Activated naive CD4-positive, alpha-beta T cell (primary cell): ENCODE measurements at places on chromosomes 2 and 18.

- no peak for DNase-seq
These were observed 103.1 kb downstream of the PPP1R1C start for GRCh38 chr2:182088681-182089320.

GRCh38 chr2:148967578-148967977 is 70.9 kb upstream of the LYPD6B start:
- no peak for DNase-seq

GRCh38 chr2:152740743-152741328 is 22.4 kb downstream of the ARL6IP6 start:
- DNase-seq: no peak

DNA sequence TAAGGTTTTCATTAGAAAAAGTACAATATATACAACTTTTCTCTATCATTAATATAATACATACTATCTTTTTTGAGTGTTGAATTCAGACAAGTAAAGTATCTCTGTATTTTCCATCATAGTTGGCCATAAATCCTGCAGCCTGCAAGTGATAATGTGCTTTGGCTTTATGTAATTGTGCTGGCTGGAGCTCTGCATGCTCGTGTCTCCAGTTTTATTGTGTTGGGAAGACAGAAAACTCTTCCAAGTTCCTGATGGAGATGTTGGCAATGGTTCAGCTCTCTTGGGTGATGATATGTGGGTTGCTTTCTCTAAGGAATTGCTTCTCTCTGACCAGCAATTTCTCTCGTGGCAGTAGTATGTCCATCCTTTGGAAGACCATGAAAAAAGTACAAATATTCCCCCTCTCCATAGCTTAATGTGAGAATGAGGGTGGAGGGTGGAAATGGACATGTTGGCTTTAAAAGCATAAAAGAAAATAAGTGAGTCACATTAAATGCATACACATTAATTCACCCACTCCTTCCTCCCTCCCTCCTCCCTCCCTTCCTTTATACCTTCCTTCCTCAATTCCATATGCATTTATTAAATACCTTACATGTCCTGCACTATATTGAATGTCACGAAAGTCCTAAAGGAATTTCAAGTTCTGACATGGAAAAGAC is 344.2 kb downstream of the MTX2 start:
- DNase-seq: no peak

DNA sequence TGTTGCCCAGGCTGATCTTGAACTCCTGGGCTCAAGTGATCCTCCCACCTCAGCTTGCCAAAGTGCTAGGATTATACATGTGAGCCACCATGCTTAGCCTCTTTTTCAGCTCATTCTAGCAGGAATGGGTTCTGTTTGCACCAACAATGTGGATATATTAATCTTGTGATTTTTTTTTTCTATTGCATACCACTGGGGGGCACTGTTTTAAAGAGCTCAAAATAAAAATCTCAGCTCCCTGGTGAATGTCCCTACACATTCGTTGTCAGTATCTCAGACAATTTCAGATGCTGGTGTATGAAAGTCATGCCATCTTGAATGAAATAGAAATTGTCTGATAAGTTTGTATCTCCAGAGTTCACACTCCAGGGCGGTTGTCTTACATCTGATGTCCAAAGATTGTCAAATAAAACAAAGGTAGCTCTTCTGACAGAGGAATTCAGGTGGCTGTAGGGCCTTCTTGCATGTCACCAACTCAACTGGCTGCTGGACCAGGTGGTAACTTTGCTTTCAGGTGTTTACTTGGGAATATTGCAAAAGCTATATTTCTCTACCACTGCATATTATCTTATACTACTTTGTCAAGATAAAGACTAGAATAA is 3.1 kb upstream of the MATN3 start:
- DNase-seq: no peak

- no peak for DNase-seq
These were observed 454.2 kb upstream of the TNP1 start for GRCh38 chr2:217314021-217314460.

DNA sequence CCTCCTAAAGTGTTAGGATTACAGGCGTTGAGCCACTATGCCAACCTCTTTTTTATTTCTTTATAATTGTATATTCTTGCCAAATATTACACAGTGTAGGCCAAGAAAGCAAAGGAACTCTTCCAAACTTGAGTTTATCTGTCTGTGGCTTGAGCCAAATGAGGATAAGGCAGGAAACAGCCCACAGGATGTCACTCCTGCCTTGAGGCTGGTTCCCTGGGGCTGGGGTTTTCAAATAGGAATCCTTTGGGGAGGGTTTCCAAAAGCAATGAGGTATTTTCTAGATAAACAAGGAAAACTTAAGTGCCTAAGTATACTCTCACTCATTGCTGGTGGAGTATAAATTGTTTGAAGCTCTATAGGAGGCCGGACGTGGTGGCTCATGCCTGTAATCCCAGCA is 56.4 kb downstream of the ADCY3 start:
- DNase-seq: no peak

- DNase-seq: no peak
These were observed 8.3 kb upstream of the ZC3H15 start for GRCh38 chr2:186477790-186478189.

DNA sequence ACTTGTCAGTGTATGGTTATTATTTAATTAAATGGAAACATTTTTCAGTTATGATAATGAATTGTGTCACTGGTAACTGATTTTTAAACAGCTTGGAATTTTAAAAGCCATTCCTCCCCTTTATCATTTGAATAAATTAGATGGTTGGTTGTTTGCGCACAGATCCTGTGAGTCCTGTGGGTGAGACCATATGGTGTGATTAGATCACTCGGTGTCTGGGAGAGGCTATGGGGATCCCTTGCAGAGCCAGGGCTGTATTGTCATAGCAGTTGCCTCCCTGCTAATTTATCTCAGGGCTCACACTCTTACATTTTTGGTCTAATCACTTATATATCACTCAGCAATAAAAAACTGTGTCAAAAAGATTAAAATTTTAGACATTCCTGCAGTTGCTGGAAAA is 133.5 kb downstream of the ASXL3 start:
- DNase-seq: no peak

DNA sequence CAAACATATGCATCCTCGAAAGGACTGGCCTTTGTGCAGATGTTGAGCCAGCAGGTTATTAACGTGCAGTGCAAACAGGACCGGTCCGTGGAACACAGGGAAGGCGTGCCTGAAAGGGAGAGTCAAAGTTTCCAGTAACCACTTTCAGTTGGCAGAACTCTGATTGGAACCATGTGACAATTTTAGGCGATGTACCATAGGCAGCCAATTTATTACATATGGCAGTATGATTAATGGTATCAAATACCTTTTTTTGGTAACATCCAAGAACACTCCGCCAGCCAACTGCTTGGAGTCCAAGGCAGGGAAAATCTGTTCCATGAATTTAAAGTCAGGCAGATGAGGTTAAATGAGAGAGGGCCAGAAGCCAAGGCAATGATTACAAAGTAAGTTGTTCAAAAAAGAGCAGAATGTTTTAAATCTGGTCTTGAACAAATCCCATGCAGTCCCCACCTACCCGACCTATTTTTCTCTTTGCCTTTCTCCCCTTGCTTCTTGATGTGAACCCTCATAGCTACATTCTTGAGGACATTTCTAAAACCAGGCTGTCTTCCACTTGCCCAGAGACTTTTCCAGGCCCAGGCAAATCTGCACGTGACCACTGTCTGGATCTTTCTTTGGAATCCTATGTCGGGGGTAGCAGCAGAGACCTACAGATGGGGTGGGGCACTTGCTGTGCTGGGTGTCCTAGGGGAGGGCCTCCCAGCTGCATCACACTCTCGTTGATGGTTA is 351.7 kb downstream of the HRH4 start:
- DNase-seq: no peak

GRCh38 chr18:57812126-57812477 is 9.0 kb upstream of the ATP8B1 start:
- DNase-seq: no peak

DNA sequence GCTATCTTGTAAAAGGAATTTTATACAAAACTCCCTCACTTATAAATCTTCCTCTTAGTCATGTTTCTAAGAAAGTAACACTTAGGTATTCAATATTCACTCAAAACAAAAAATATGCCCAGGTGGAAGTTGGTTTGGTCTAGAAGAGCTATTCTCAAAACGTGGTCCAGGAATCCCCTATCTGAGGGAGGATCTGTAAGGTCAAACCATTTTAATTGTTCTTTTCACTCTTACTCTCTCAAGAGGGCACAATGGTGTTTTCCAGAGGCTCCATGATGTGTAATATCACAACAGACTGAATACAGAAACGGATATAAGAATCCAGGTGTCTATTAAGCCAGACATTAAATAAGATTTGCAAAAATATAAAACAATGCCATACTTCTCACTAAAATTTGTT is 9.9 kb downstream of the MOB1A start:
- DNase-seq: no peak

DNA sequence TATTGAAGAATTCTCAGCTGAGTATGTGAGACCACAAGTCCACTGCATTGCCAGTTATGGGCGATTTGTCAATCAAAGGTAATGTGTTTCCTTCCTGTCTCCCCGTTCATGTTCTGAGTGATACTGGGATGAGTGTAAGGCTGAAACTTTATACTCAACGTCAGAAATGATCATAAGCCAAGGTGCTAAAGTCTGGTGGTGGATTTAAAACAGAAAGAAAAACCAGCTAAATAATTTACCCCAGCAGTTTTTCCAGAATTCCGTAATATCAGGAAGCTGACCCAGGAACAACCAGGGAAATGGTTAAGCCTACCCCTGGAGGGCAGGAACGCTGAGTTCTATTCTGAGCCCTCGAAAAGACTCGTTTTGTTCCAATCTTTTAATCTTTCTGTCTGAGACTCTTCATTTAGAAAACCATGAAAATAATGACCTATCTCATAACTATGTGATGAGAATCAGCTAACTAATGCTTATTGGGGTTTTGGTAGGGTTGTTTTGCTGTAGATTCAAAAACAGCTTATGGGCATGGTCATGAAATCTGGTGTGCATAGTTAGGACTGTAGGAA is 149.6 kb downstream of the LAMA3 start:
- DNase-seq: no peak

GRCh38 chr18:58201733-58202730 is 158.0 kb downstream of the NEDD4L start:
- no peak for DNase-seq

DNA sequence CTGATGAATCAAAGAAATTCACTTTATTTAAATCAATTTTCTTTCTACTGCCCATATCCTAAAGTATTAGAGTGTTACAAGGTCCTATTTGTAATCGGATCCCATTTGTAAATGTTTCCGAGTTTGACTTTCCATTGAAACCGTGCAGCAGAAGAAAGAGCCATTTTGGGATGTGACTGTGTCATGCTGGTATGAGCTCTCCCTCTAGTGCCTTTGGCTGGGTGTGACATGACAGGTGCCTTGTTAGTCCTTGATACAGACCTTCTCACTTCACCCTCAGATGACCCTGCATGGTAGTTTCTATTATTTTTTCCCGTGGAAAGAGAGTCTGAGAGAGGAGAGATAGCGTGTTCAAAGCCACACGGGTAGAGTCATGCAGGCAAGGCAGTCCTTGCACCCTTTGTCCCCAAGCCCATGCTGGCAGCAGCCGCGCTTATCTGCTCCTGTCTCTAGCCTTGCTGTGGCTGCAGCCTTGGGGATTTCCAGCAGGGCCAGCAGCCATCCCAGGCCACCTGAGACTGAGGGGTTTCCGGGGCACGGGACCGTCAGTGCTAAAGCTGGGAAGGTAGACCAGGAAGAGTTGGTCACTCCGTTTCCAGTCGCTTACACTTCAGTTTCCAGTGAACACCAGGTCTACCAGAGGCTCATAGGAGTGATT is 21.4 kb downstream of the CHMP1B start:
- no peak for DNase-seq

- DNase-seq: no peak
These were observed 153.6 kb downstream of the UPP2 start for GRCh38 chr2:158255257-158255656.

DNA sequence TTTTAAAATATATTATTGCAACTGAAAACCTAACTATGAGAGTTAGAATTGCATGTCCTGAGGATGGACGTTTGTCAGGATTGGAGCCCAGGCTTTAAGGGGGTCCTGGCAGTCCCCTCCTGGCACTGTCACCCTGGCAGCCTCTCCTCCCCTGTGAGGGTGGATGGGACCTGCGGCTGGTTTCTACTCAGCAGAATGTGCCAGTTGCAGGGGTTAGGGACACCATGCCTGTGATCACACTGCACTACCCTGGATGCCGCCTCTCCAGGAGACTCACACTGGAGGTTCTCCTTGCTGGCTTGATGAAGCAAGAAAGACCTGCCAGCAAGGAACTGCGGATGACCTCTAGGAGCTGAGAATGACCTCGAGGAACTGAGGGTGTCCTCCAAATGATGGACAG is 356.7 kb upstream of the MYT1L start:
- DNase-seq: no peak

- DNase-seq: no peak
These were observed 11.1 kb downstream of the LIMS2 start for GRCh38 chr2:127664065-127664894.

GRCh38 chr2:237450583-237450982 is 36.5 kb upstream of the MLPH start:
- no peak for DNase-seq

GRCh38 chr2:41965909-41966295 is 81.9 kb upstream of the PKDCC start:
- DNase-seq: no peak

DNA sequence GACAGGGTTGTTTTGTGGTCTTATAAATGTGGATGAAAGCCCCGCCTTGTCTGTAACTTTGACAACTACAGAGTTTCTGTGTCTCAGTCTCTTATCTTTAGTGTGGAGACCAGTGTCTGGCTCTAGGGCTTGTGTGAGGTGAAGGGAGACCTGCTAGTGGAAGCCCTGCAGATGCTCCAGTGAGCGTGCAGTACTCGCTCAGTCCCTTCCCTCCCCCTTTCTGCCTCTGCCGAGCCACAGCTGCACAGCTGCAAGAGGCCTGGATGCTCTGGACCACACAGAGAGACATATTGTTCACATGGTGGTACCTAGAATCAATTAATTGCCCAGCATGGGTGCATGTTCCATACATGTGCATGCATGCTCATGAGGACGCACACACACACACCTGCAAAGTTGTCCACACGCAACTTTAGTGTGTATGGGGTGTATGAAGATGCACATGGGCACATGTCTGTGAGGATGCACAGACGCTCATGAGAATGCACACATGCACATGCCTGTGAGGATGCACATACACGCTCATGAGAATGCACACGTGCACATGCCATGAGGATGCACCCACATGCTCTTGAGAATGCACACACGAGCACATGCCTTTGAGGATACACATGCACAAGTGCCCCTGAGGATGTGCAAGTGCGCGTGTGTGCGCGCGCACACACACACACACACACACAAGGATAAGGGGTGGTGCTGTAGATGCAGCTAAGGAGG is 282.1 kb upstream of the HS6ST1 start:
- DNase-seq: no peak
